ENCODE measurements at places on chromosomes 16 and 17. TPM values are rescaled to one million over a fixed set of nuclear protein-coding genes. Genes with fewer than 3 reads are reported as not detected.
A peak's percentile ranks its signal among the peaks of the same experiment; 100 is the strongest.

- H3K4me1 ChIP-seq, result peaks cover 81% of the 10 kb centered on the region
- peaks cover 33% of the 10 kb centered on the region for H3K27me3 ChIP-seq
- no peaks in the 10 kb centered on the region for H3K36me3 ChIP-seq
- H3K4me3 ChIP-seq, result peak overlapping the region; percentile 40
- H3K27ac ChIP-seq, result no peak overlapping the region
These were observed 7.3 kb upstream of the NR1D1 start for GRCh38 chr17:40107522-40108174.

- H3K27ac ChIP-seq, result no peak overlapping the region
- no peaks in the 10 kb centered on the region for H3K27me3 ChIP-seq
- H3K4me3 ChIP-seq, result no peak overlapping the region
- 0 out of 2 replicates have a peak, but pooled peaks cover 3% of the 10 kb centered on the region for H3K36me3 ChIP-seq
- no peaks in the 10 kb centered on the region for H3K4me1 ChIP-seq
- DNase-seq, result no peak
These were observed 99.4 kb upstream of the CHMP6 start for GRCh38 chr17:80892019-80892855.

DNA sequence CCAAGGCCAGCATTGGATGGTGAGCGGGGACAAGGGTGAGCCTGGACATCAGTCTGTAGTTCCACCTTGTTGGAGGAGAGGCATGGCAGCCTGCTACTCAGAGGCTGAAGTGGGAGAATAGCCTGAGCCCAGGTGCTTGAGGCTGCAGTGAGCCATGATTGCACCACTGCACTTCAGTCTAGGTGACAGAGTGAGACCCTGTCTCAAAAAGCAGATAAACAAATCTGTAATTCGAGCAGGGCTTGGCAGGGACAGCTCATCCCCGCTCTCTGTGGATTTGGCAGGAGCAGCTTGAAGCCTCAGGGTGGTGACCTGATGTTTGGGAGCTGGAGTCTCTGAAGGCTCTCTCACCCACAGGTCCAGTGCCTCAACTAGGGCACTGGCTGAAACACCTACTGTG is 38.6 kb upstream of the ZCCHC14 start:
- H3K4me3 ChIP-seq, result no peak overlapping the region
- H3K36me3 ChIP-seq, result no peaks in the 10 kb centered on the region
- DNase-seq, result no peak
- no peaks in the 10 kb centered on the region for H3K4me1 ChIP-seq
- H3K27ac ChIP-seq, result no peak overlapping the region
- no peaks in the 10 kb centered on the region for H3K27me3 ChIP-seq

Gene GPR139
- 1.8 TPM for total RNA-seq

DNA sequence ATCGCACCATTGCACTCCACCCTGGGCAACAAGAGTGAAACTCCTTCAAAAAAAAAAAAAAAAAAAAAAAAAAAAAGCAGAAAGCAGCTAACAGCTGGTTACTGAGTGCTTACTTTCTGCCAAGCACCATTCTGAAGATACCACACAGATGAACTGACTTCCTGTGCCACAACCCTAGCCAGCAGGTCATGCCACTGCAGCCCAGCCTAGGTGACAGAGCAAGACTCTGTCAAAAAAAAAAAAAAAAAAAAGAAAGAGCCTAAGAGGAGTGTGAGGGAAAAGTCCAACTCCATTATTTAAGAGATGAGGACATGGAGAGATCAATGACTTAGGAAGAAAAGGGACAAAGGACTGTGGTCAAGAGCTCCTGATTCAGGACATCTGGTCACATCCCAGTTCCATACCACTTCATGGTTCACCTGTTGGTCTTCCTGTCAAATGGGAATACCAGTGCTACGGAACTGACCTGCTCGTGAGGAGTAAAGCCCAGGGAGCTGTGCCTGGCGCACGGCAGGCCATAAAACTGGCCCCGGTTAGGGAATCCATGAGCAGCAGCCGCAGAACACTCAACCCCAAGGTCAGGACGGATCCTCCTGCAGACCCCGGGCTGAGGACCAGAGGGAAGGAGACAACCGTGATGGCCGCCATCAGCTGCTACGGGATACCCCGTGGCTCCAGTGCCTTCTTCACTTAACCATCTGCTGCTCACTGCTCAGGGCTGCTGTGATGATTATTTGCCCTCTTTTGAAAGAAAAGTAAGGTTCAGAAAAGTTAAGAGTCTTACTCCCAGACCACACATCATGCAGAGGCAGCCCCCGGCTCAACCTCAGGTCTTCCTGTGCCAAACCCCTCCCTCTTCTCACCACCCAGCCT is 950 bp downstream of the KLHDC4 start:
- H3K27ac ChIP-seq, result no peak overlapping the region
- no peaks in the 10 kb centered on the region for H3K27me3 ChIP-seq
- peaks cover 12% of the 10 kb centered on the region for H3K36me3 ChIP-seq

DNA sequence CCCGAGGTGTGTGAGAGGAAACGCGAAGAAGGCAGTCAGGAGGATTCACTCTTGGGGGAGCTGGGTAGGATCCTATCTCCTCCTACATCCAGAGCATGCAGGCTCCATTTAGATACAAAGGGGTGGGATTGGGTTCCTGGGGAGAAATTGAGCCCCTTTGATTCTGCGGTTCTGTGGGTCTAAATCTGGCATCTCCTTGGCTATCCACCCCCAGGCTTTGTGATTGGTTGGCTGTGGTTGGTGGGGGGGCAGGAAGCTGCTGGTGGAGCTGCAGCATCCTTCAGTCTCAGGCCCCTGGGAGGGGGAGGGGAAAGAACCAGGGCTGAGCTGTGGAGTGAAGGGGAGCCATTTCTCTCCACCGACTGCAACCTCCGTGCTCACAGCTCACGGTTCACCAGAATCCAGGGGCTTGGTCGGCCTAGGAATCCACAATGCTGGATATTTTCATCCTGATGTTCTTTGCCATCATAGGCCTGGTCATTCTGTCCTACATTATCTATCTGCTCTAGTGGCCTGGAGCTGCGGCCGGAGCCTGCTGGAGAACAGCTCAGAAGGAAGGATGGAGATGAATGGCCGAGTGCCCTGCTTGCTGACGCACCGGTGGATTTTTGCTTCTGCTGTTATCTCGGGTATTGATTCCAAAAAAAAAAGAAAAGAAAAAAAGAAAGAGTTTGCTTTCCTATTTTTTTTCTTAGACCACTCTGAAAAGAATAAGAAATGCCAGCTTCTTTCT is at the start of gene LASP1NB:
Gene LASP1NB, plus strand, starts transcription at position 352 of the 733 bp plus-strand sequence.
- peak within 1 kb of the TSS; percentile 37 for H3K4me3 ChIP-seq
- H3K27me3 ChIP-seq, result no peaks in the 10 kb centered on the region
- peak; percentile 85 for DNase-seq

Gene ACBD4
- 6.7 TPM for total RNA-seq

GRCh38 chr17:58985971-58986370 is 120.7 kb downstream of the TRIM37 start:
- H3K4me1 ChIP-seq, result 0 out of 2 replicates have a peak, but pooled peaks cover 6% of the 10 kb centered on the region
- no peaks in the 10 kb centered on the region for H3K27me3 ChIP-seq
- no peak overlapping the region for H3K27ac ChIP-seq
- no peaks in the 10 kb centered on the region for H3K36me3 ChIP-seq
- no peak for DNase-seq

DNA sequence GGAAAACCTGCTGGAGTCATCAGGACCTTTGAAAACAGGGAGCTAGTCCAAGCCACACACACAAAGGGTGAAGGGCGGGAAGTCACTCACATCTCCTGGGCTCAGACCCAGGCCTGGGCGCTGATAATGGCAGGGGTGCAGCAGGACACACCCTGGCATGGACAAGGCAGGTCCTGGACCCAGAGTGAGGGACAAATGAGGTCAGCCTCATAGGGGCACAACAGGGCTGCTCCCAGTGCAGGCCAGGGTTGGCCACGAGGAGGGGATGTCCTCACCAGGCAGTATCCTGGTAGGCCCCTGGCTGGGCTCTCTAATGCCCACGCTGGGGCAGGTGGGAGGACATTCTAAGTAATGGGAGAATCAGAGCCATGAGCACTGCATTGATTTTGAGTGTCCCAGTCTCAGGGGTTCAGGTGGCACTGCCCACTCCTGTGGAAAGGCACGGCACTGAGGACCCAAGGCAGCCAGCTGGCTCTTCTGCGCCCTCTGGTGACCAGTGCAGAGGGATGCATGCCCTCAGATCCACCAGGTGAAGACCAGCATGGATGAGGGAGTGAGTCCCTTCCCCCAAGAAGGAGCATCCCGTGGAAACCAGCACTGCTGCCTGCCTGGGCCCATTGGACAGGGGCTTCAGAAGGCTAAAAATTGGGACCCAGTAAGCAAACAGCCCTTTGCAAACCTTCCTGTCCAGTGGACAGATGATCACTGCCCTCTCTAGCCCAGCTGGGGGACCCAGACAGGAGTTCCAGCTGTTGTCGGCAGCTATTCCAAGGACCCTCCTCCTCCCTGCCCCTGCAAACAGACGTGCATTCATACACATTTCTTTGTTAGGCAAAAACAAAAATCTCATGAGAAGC is 23.4 kb upstream of the SREBF1 start:
- DNase-seq, result peak; percentile 79
- H3K27me3 ChIP-seq, result no peaks in the 10 kb centered on the region
- peaks cover 4% of the 10 kb centered on the region for H3K4me1 ChIP-seq
- no peak overlapping the region for H3K4me3 ChIP-seq

Gene GAS2L2
- not detected for total RNA-seq

DNA sequence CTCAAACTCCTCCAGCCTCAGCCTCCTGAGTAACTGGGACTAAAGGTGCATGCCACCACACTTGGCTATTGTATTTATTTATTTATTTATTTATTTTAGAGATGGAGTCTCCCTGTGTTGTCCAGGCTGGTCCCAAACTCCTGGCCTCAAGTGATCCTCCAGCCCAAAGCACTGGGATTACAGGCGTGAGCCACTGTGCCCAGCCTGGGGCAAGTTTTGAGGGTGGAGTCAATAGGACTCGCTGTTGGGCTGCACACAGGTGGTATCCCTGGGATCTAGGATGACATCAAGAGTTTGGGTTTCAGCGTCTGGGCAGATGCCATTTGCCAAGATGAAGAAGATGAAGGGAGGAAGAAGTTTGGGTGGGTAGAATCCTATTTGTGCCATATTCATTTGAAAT is 213.9 kb downstream of the GSG1L start:
- no peak for DNase-seq
- no peak overlapping the region for H3K4me3 ChIP-seq
- H3K27ac ChIP-seq, result no peak overlapping the region
- no peaks in the 10 kb centered on the region for H3K27me3 ChIP-seq

DNA sequence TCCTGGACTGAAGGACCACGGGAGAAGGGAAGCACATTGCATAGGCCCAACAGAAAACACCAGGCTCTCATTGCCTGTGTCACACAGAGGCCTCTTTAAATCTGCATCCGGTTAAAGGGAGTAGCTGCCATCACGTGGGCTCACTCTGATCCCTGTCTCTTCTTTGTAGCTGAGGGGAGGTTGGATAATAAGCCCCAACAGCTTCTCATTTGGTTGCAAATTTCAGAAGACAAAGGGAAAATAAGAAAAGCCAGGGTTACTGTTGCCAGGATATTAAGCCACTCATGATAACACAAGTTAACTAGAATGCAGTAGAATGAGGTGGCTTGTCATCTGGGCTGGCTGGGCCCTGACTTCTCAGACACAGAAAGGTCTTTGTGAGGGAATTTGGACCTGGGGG is 325.1 kb upstream of the ERCC4 start:
- H3K4me3 ChIP-seq, result no peak overlapping the region
- DNase-seq, result peak; percentile 86
- H3K27ac ChIP-seq, result peak overlapping the region; percentile 67
- no peaks in the 10 kb centered on the region for H3K27me3 ChIP-seq

- H3K4me3 ChIP-seq, result no peak overlapping the region
- H3K36me3 ChIP-seq, result no peaks in the 10 kb centered on the region
- H3K4me1 ChIP-seq, result no peaks in the 10 kb centered on the region
- no peak overlapping the region for H3K27ac ChIP-seq
- H3K27me3 ChIP-seq, result no peaks in the 10 kb centered on the region
These were observed 727.4 kb upstream of the CA10 start for GRCh38 chr17:52885882-52886281.

Gene ZNF423
- 39.6 TPM for total RNA-seq

GRCh38 chr16:77439106-77439505 is 4.3 kb upstream of the ADAMTS18 start:
- no peaks in the 10 kb centered on the region for H3K36me3 ChIP-seq
- DNase-seq, result no peak
- H3K4me3 ChIP-seq, result no peak overlapping the region
- H3K27ac ChIP-seq, result no peak overlapping the region
- H3K4me1 ChIP-seq, result peaks cover 23% of the 10 kb centered on the region
- peaks cover 32% of the 10 kb centered on the region for H3K27me3 ChIP-seq

GRCh38 chr17:83104577-83105505 is 25.4 kb downstream of the METRNL start:
- no peak overlapping the region for H3K4me3 ChIP-seq
- DNase-seq, result no peak
- peaks cover 4% of the 10 kb centered on the region for H3K4me1 ChIP-seq
- H3K27me3 ChIP-seq, result no peaks in the 10 kb centered on the region
- no peak overlapping the region for H3K27ac ChIP-seq

Gene PLXDC1
- 0.28 TPM for total RNA-seq

- no peak for DNase-seq
- no peaks in the 10 kb centered on the region for H3K36me3 ChIP-seq
- H3K27me3 ChIP-seq, result no peaks in the 10 kb centered on the region
- no peak overlapping the region for H3K27ac ChIP-seq
These were observed 33.3 kb downstream of the GLG1 start for GRCh38 chr16:74573622-74574021.

DNA sequence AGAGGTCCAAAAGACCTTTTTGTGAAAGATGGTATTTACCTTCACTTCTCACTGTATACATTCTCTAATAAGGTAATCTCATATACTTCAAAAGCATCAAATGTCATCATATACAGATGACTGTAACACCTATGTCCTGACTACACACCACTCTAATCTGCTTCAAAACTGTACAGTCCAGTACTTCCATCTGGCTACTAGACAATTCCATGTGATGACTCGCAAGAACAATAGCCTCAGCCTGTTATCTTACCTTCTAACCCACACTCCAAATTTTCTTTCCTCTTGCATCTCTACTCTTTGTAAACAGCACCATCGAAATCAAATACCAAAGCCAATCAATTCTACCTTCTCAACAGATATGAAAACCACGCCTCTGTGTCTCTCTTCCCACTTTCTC is 24.1 kb downstream of the MYO1D start:
- no peak for DNase-seq
- H3K36me3 ChIP-seq, result no peaks in the 10 kb centered on the region
- no peak overlapping the region for H3K27ac ChIP-seq
- H3K4me3 ChIP-seq, result no peak overlapping the region
- H3K27me3 ChIP-seq, result no peaks in the 10 kb centered on the region

- H3K27ac ChIP-seq, result no peak overlapping the region
- H3K4me1 ChIP-seq, result no peaks in the 10 kb centered on the region
- H3K4me3 ChIP-seq, result no peak overlapping the region
- H3K36me3 ChIP-seq, result no peaks in the 10 kb centered on the region
- DNase-seq, result no peak
These were observed 8.4 kb downstream of the FBXO47 start for GRCh38 chr17:38958756-38959155.

DNA sequence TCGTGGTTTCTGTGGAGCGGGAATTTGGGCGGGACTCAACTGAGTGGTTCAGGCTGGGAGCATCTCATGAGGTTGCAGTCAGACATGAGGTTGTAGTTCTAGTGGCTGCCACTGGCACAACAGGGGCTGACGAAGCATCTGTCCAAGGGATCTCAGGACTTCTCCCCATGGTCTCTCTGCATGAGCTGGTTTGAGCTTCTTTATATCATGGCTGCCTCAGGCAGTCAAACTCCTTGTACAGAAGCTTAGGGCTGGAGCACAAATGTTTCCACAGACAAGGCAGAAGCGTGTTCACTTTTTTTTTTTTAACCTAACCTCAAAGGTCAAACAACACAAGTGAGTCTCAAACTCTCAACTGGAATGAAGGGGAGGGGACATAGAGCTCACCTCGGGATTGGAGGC is 243.3 kb downstream of the MSI2 start:
- DNase-seq, result no peak
- no peaks in the 10 kb centered on the region for H3K27me3 ChIP-seq
- H3K4me3 ChIP-seq, result no peak overlapping the region
- H3K4me1 ChIP-seq, result no peaks in the 10 kb centered on the region
- no peaks in the 10 kb centered on the region for H3K36me3 ChIP-seq

Measured in GM23338 (cell line).